ENCODE measurements at places on chromosomes 16 and 17. TPM values are rescaled to one million over a fixed set of nuclear protein-coding genes. Genes with fewer than 3 reads are reported as not detected.

ABCA6 gene
- total RNA-seq, result 127 TPM

SULT1A4 gene
- 0.75 TPM for total RNA-seq

TBX6 gene
- 0.12 TPM for total RNA-seq

C16orf46 gene
- total RNA-seq, result 0.06 TPM

KRT12 gene
- total RNA-seq, result not detected

FOXC2 gene
- total RNA-seq, result 3.4 TPM

AFMID gene
- 48.4 TPM for total RNA-seq

WFDC1 gene
- total RNA-seq, result 29.6 TPM

APOBR gene
- not detected for total RNA-seq

KRT36 gene
- total RNA-seq, result not detected

IRX3 gene
- 0.92 TPM for total RNA-seq

SDR42E1 gene
- total RNA-seq, result under 0.01 TPM

CD300E gene
- not detected for total RNA-seq

ICAM2 gene
- total RNA-seq, result 44.0 TPM

SKAP1 gene
- total RNA-seq, result not detected

KRT39 gene
- total RNA-seq, result not detected

ZG16 gene
- total RNA-seq, result not detected

CES2 gene
- total RNA-seq, result 29.1 TPM

PRAC2 gene
- total RNA-seq, result not detected

TELO2 gene
- total RNA-seq, result 9.9 TPM

TPSD1 gene
- not detected for total RNA-seq

BIRC5 gene
- 63.8 TPM for total RNA-seq

JPH3 gene
- not detected for total RNA-seq

ANKS4B gene
- not detected for total RNA-seq

ZNF597 gene
- total RNA-seq, result 2.4 TPM

KRTAP4-1 gene
- total RNA-seq, result not detected

CES3 gene
- total RNA-seq, result 0.13 TPM

ODAD4 gene
- total RNA-seq, result 0.79 TPM

MCRIP2 gene
- 14.2 TPM for total RNA-seq

KRTAP3-2 gene
- not detected for total RNA-seq

GNAO1 gene
- not detected for total RNA-seq

SYT17 gene
- total RNA-seq, result 0.26 TPM

ZFP3 gene
- 1.7 TPM for total RNA-seq

TBC1D3G gene
- not detected for total RNA-seq
